ENCODE measurements at places on chromosomes 1 and 21.

DNA sequence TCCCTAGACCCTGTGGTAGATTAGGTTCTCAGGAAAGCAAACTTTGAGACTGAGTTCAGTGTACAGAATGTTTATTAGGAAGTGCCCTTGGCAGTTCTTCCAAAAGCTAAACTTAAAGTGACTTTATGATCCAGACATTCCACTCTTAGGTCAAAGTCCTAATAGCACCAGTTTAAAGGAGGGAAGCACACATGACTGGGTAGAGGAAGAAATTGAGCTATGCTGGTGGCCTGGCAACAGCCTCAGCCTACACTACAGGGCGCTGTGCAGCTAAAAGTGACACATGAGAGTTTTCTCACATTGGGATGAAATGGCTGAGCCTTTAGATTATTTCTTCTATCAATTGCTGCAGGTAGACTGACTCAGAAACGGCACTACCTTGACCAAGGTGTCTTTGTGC lies 280.4 kb downstream of the BRINP2 start:
- no peak for DNase-seq

DNA sequence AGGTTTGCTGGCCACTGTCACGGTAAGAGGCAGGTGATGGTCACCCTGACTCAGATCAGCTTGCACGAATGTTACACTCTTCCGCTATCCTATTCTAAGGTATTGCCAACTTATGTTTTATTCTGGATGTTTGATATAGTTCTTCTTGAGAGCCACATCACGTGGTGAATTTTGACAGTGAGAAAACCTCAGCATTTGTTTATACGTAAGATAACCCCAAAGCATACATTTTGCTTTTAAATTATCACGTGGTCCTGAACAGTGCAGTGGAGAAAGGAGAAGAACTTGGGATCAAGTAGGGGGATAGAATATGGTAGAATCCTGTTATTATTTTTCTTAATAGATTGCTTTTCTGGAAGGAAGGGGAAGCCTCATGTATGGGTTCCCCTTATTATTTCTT lies 16.6 kb downstream of the ATP1A1 start:
- no peak for DNase-seq

GRCh38 chr1:78078358-78078757 lies 32.6 kb downstream of the GIPC2 start:
- DNase-seq = no peak

DNA sequence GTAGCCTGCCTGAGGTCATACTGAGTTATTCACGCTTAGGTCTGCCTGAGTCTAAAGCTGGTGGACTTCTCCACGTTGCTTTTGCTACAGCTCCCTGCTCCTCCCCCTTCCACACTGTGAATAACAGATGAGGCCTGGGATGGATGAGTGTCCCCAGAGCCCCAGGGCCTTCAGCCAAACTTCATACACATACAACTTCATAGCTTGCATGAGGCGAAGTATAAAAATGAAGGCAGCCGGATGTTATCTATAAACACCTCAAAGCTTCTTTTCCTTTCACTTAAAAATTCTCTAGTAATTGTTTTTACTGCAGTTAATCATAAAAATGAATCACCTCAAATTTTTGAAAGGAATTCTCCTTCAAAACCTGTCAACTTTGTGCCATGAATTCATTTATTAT lies 70.2 kb downstream of the DAB1 start:
- DNase-seq = no peak

- DNase-seq = no peak
Measured at GRCh38 chr1:231500666-231501065, 27.8 kb upstream of the TSNAX start.

- peak; percentile 47 for DNase-seq
Measured at GRCh38 chr1:157156058-157156541, 17.9 kb upstream of the ETV3 start.

DNA sequence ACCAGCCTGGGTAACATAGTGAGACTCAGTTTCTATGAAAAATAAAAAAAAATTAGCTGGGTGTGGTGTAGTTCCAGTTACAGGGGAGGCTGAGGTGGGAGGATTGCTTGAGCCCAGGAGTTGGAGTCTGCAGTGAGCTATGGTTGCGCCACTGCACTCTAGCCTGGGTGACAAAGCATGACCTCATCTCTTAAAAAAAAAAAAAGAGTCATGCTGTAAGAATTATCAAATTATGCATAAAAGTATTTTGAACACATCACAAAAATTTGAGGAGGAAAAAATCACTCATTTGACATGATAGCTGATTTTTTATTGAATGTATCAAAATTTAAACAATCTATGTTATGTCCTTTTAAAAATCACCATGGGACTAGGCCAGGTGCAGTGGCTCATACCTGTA lies 17.8 kb downstream of the CCDC30 start:
- no peak for DNase-seq

DNA sequence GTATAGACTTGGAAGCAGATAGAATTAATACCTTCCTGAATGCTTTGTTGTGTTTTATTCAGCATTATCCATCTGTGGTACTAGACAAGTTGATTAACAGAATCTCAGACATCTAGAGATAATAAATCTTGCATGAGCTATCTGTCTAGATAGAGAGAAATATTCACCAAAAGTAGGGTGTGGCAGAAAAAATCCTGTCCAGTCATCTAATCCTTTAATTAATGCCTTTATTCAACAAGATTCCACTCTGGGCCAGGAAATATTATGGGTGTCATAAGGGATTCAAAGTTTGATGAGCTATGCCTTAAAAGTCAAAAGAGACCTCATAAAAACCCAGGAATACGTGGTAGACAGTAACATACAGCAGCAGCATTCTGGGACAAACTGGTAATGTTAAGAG lies 601.2 kb downstream of the LMO4 start:
- no peak for DNase-seq

DNA sequence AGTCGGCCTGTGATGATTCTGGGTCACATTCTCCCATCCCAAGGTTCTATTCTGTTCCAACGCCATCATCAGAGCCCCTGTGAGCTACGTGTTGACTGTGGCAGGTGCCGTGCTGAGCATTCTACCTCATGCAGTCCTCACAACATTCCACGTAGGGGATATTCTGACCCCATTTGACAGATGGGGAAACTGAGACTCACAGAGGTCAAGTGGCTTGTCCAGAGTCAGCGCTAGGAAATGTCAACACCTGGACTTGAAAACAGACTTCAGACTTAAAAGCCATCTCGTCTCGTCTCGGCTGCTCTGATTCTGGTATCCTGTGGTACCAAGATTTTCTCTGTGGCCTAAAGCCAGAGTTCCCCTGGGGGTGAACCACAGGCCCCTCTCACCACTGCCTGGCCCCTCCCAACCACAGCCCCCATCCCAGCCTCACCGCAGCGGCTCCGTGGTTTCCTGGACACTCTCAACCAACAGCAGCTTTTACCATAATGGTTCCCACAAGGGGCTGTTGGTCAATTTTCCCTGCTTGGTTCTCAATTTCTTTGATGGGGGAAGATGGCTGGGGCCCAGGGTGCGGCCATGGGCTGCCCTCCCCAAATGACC lies 39.6 kb downstream of the SDC3 start:
- DNase-seq = peak; percentile 46

GRCh38 chr21:26925636-26926035 lies 41.3 kb downstream of the ADAMTS5 start:
- DNase-seq = no peak

- no peak for DNase-seq
Measured at GRCh38 chr1:8903410-8903809, 24.9 kb upstream of the ENO1 start.

DNA sequence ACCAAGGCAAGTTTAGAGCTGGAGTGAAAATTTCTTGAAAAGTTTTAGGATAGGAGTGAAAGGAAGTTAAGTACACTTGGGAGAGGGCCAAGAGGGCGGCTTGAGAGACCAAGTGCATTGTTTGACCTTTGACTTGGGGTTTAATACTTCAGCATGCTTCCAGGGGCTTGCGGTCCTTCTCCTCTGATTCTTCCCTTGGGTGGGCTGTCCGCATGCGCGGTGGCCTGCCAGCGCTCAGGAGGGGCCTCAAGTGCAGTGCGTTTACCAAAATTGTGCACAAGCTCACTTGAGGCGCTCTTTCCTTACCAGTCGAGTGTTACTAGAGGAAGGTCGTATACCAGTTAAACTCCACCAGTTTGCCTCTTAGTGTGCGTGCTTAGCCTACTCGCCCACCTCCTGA lies 91.3 kb upstream of the LYST start:
- DNase-seq = no peak

DNA sequence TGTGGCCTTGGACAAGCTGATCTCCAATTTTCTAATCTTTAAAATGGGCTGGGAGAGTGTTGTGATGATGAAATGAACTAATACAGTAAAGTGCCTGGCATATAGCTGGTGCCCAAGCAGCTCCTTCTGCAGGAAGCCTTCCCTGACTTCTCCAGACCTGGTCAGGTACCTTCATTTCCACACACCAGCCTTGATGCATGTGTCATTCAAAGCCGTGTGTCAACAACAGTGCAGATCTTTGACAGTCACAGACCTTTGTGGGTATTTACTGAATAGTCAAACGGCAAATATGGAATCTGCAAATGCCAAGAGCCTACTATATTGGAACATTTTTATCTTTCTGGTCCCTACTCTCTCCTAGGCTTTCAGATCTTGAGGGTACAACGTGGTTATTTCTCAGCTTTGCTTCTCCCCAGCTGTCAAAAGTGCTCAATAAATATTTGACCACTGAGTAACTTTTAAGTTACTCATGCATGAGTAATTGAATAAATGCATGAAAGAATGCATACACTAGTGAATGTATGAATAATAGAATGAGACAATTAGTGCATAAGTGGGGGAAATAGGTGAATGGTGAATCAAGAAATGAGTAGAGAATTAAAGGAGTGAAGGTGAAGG lies 75.4 kb downstream of the MDM4 start:
- DNase-seq = no peak

DNA sequence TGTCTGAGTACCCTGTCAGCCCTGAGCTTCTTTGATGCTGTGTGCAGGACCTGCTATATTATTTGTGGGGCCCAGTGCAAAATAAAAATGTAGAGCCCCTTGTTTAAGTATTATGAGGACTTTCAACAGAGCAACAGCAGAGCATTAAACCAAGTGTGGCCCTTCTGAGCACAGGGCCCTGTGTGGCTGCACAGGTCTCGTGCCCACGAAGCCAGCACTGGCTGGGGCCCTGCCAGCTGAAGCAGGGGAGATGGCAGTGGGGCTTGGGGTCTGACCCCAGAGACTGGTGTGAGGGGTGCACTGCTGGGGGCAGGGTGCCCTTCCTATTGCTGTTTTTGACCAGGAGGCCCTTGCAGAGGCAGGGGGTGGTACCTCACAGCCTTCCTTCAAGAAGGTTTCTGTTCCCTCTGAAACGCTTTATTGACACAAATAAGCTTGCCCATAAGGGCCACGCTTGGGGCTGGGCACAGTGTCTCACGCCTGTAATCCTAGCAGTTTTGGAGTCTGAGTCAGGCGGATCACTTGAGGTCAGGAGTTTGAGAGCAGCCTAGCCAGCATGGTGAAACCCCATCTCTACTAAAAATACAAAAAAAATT lies 2.2 kb upstream of the SEMA4A start:
- no peak for DNase-seq

- DNase-seq = no peak
Measured at GRCh38 chr1:160887071-160887470, 2.1 kb upstream of the ITLN1 start.

DNA sequence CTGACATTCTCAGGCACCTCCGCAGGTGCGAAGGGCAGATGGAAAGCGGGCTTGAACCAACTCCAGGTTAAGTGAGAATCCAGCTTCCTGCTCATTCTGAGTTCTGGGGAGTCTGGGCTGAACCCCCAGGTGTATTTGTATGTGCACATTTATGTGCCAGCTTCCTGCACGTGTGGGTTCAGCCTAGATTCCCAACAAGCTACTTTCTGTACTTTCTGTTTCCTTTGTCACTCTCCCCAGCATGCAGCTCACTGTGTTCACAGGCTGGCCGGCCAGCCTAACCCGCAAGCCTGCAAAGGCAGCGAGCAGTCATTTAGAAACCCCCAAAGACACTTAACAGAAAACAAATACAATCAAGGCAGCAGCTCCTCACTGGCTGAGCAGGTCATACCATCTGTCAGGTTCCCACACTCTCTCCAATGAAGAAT lies 1.3 kb upstream of the IL19 start:
- DNase-seq = peak; percentile 57

GRCh38 chr1:42700006-42700405 lies 17.8 kb downstream of the YBX1 start:
- DNase-seq = no peak

DNA sequence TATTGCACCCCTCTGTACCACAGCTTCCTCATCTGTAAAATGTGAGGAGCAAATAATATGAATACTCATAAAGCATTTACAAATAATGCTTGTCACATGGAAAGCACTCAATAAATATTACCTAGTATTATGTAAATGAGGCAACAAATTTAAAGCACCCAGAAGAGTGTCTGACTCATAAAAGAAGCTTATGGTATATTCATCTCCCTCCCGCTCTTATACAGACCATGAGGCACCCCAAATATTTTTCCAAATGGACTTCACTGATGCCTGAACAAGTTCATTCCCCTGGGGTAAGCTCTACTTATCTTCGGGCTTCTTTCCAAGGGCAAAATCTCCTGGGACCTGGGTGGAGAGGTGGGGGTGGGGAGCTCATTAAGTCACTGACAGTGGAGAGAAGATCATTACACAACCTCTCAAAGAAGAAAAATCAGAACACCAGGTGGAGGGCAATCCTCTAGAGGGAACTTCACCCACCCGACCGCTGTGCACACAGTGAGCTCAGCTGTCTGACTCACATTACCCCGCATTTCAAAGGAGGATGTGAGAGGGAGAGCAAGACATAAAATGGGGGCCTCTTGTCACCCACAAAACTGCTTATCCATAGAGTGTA lies 166.2 kb downstream of the ASTN1 start:
- no peak for DNase-seq

- no peak for DNase-seq
Measured at GRCh38 chr1:223765036-223765718, 52.8 kb downstream of the CAPN2 start.

DNA sequence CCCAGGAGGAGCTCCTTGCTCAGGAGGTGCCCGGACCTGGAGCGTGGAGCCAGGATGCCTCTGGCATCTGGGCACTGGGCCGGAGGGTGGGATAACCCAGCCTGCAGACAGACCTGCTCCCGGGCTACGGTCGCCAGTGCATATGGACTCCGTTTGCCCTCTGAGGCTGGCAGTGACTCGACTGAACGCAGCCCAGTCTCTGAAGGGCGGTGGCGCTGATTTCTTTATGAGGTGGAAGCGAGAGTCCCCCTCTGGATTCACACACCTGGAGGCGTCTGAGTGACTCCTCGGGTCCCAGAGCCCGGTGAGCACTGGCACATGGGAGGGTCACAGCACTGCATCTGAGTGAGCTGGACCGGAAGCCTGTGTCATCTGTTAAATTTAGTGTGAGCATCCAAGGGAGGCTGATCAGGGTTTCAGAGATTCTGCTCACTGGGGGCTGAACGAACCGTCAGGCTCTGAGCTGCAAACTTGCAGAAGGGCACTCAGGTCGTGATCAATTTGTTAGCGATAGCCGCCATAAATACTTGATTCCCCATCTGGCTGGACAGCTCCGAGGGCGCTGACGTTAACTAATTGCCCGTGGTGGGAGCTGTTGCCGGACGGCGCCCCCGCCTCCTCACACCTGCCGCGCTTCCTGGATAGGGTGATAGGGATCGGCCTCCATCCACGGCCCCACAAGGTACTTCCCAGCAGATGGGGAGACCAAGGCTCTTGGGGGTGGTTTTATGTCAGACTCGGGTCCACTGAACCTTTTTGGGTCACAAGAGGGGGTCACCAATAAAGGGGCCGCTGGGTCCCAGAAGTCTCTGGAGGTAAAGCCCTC lies 60.7 kb upstream of the TTC34 start:
- DNase-seq = no peak

- DNase-seq = no peak
Measured at GRCh38 chr1:22494144-22494543, 42.5 kb downstream of the ZBTB40 start.
